ENCODE measurements at places on chromosomes 2 and 18.

DNA sequence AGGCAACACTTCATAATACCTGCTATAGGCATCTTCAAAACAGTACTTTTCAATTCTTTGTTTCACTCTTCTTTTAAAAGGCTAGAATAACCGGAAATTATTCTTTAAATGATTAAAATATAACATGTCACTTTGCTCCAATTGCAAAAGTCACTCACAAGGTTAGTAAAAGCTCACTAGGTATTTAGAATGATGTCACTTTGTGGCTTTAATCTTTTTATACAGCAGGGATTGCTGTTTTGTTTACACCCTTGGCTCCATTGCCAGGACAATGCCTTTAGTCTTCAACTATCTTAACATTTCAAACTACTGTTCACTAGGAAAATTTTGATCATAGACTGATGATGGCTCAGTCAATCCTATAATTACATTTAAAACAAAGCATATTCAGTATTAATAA, 157.1 kb downstream of the BAZ2B start:
- DNase-seq, result no peak

GRCh38 chr2:127525691-127526131, 578 bp downstream of the IWS1 start:
- no peak for DNase-seq

GRCh38 chr2:38797250-38797676, 19.3 kb downstream of the GEMIN6 start:
- no peak for DNase-seq

DNA sequence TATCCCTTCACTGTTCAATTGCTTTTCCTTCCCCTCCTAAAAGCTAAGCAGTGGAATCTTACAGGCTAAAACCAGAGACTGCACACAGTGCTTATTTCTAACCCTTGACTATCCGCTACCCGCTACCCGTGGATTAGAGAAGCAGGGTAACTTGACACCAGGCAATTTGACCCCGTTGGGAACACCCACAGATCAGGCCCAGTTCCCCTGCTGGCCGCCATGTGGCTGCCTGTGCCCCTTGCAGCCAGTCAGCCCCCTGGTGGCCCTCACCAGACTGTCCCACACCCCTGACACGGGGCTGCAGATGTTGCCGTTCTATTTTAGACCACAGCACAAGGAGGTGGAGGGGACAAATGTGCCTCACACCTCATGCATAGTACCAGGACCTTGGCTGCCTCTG, 74.8 kb downstream of the TXNL1 start:
- no peak for DNase-seq

DNA sequence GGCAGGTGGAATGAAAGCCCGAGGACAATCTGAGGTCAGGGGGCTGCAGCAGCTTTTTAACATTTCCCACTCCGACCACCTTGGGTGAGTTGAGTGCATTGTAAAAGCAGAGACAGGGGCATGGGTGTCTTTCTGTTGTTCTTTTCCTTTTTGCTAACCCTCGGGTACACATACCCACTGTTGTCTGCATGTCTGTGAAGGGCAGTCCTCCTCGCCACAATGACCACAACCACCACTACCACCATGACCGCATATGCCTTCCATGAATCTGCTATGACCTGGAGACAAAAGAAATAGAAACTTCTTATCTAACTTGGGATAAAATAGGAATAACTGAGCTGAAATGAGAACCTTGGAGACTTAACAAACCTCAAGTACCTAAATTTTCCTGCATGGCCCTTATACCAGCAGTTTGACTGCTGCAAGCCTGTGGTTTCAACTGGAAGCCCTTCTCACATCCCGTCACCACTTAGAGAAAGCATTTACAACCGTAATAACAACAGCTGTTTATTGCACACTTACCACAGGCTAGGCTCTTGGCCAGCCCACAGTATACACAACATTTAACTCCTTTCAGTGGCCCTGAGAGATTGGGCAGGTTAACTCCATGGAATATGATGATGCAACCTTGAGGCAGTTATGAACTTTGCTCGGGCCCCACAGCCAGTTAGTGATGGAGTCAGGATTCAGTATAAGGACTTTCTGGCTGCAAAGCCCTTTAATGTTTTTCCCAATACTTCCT, 80.3 kb downstream of the GYPC start:
- DNase-seq, result peak; percentile 13

- DNase-seq, result no peak
Measured at GRCh38 chr2:216161967-216162366, 52.8 kb downstream of the XRCC5 start.

DNA sequence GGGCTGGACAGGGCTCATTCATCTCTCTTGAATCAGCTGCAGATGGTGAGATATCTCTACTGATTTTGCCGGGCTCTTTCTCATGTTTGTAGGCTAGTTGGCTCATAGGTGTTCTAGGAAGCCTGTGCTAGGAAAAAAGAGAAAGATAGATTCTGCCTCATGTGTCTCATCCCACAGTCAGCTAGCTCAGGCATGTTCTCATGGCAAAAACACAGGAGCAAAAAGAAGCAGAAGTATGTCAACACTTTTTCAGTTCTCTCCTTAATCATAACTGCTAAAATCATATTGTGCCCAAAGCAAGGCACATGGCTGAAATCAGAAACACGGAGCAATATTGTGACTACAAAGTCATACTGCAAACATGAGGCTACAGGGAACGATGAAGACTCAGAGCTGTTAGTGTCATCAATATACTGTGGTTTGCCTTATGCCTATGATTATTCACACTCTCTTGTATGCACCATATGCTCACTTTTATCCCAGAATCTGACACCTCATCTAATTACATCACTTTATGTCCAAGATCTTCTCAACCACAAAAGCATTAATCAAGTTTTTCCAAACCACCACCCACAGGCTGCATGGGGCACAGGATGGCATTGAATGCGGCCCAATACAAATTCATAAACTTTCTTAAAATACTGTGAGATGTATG, 571.9 kb upstream of the CNTNAP5 start:
- no peak for DNase-seq

- DNase-seq, result no peak
Measured at GRCh38 chr2:39558906-39559305, 106.8 kb upstream of the TMEM178A start.

DNA sequence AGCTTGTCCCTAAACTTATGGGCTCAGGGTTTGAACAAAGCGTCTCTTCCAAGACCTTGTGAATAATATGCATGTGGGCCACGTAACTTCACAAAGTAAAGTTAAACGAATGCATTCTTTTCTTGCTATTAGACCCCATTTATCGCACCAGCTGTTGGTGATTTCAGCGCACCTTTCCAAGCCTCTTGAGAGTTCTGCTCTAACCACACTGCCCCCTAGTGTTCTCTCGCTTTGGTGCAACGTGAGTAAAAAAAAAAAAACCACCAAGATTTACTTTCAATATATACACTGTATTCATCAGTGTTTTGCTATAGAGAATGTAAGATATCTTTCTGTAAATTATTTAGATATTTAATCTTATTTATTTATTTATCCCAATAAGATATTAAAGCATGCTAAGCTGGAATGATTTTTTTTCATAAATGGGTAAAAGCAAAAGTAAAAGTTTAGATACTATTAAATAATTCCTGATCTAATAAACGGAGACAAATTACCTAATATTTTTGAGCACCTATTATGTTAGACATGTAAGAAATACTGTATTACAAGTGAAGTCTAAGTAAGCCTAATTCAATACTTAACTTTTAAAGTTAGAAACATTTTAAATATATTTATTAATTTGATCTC, 459.5 kb downstream of the DLGAP1 start:
- DNase-seq, result peak; percentile 76

- DNase-seq, result no peak
Measured at GRCh38 chr18:23956483-23956882, 58.1 kb upstream of the TTC39C start.

GRCh38 chr2:192948316-192948715, 753.6 kb upstream of the TMEFF2 start:
- no peak for DNase-seq

DNA sequence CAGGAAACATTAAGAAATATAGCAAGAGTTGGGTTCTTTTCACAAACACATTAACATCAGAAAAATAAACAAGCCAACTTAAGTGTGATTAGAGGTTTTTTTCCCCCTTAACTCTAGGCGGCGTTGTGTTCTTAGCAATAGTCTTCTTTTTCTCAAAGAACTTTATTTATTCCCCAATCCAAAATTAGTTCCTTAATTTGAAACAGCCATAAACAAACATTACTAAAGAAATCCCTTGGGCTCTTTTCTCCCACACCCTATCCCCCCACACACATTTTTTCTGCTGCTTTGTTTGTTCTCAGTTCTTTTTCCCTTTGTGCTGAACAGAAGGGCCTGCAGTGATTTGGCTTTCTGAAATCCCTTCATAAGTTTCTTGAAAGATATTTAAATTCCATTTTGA, 13.2 kb upstream of the MYO1B start:
- DNase-seq, result peak; percentile 58

DNA sequence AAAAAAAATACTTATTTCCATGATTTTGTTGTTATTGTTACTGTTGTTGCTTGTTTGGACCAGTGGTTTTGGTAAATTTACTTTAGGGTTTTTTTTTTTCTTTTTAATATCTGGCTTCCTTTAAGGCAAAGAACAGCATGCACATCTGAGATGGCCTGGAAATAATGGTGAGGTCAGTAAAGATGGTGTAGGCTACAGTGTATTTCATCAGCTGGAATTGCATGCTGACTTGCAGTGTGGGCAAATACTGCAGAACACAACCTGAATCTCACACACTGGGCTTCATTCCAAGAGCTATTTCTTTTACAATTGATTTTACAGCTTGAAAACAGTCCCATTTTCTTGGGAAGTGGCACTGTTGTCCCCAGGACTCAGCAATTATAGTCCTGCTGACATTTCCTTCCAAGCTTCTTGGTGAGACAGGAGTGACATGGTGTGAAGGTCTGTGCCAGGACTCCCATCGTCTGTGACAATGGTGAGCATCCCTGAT, 376.1 kb upstream of the SOX11 start:
- DNase-seq, result no peak

DNA sequence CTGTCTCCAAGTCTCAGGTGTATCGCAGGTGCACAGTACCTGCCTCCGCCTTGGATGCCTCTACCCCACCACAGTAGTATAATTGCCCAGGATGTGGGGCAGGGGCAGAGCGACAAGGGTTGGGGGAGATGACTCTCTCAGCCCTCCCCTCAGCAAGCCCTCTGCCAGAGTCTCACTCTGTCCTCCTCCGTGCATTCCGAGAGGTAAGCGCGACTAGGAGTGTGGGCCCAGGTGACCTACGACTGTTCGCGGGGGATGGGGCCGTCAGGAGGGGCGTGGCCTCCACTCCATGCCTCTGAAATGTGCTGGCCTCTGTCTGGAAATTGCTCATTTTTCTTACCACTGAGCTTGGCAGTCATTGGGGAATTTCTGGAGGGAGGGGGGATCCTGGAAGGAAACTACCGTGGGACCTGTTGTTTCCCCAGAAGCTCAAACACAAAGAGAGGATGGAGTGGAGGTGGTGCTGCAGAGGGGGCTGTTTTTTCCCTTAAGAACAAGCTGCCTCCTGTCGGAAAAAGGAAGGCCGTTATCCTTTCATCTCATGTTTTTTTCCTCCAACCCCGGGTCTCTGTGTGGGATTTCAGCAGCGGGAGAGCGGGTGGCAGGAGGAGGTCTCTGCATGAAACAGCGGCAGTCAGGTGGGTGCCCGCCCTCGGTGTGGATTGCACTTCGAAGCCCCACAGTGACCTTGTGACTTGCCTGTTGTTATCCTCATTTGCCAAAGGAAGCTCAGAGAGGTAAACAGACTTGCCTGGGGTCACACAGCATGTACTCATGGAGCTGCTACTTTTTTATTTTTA, 13.0 kb upstream of the RALB start:
- DNase-seq, result no peak

- DNase-seq, result no peak
Measured at GRCh38 chr18:11523804-11524203, 85.6 kb upstream of the SLC35G4 start.

DNA sequence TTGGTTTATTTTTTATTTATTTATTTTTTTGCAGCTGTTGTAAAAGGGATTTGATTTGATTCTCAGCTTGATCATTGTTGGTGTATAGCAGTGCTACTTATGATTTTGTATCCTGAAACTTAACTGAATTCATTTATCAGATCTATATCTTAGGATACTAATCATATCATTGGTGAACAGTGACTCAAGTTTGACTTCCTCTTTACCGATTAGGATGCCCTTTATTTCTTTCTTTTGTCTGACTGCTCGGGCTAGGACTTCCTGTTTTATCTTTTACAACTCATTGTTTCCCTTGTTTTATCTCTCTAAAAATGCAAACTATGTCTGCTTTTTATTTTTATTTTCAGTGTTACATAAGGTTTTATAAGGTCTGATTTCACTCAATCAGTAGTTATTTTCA, 23.6 kb downstream of the SP100 start:
- DNase-seq, result no peak

GRCh38 chr2:119389615-119390306, 23.0 kb downstream of the DBI start:
- DNase-seq, result peak; percentile 47

- DNase-seq, result no peak
Measured at GRCh38 chr2:140565756-140566155, 1565.1 kb downstream of the LRP1B start.

DNA sequence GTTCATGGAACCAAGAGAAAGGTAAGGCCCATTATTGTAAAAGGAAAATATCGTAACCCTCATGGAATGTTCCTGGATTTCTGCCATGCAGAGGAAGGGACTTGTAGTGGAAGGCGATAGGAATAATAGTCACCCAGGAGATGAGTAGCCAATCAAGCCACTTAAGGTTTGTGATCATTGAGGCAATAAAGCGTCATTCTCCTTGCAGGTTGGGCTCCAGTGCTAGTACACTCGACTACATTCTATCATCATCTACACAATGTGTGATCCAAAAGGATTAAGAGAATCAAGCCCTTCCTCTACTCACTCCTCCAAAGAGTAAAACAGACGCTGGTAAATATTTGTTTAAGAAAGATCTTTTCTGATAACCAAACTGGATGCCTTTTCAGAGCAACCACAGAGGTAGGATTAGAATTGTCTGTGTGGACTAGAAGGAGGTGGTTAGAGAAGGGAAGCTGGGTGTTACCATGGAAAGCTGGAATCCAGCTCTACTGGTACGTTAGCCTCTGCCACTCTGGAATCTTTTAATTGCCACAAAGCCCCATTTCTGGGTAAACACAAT, 245.7 kb downstream of the IKZF2 start:
- no peak for DNase-seq

- no peak for DNase-seq
Measured at GRCh38 chr18:13409026-13409425, 190.5 kb downstream of the LDLRAD4 start.

DNA sequence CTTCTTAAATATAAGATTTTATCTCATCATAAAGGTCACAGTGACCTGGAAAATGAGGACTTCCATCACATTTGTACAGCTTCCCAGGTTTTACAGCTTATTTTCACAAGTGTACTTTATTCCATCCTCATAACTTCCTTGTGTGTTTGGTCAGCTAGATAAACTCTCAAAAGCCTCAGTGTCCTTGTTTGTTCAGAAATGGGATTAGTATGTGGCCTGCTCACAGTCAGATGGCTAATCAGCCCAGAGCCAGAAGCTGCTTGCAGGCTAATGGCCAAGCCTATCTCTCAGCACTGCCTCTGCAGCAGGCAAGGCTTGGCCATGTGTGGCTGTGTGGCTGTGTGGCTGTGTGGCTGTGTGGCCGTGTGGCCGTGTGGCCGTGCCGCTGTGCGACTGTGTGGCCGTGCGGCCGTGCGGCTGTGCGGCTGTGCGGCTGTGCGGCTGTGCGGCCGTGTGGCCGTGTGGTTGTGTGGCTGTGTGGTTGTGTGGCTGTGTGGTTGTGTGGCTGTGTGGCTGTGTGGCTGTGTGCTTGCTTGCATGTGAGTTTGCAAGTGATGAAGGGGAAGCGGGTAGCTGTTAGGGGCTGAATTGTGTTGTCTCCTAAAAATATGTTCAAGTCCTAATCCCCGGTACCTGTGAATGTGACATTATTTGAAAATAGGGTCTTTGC, 233.0 kb upstream of the TNP1 start:
- no peak for DNase-seq

Measured in left lung (tissue), 14 donors.